ENCODE measurements at places on chromosomes 4 and X.
A peak's percentile ranks its signal among the peaks of the same experiment; 100 is the strongest.

- H3K4me1 ChIP-seq = no peaks in the 10 kb centered on the region
- peak overlapping the region; percentile 96 for H3K4me3 ChIP-seq
- no peaks in the 10 kb centered on the region for H3K27me3 ChIP-seq
- DNase-seq = no peak
Measured at GRCh38 chrX:34658326-34658725, 1.2 kb upstream of the TMEM47 start.

- DNase-seq = no peak
- H3K27ac ChIP-seq = no peak overlapping the region
- H3K4me3 ChIP-seq = no peak overlapping the region
Measured at GRCh38 chr4:98601708-98602107, 56.7 kb downstream of the TSPAN5 start.

DNA sequence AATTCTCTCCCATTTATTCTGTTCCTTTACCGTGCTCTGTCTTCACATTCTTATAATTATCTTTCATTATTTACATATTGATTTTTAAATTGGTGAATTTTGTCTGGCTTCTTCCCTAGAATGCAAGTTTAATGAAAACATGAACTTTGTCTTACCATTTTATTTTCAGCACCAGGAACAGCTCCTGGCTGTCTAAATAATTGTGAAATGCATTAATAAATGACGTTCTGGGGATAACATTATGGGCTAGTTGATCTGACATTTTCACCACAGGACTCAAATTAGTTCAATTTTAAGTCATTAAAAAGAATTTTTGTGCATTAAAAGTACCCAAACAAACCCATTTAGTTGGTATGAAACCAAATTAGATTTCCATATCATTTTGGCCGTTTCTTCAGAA lies 97.5 kb downstream of the KCTD8 start:
- no peak for DNase-seq
- no peaks in the 10 kb centered on the region for H3K36me3 ChIP-seq
- no peaks in the 10 kb centered on the region for H3K27me3 ChIP-seq
- H3K4me3 ChIP-seq = no peak overlapping the region

DNA sequence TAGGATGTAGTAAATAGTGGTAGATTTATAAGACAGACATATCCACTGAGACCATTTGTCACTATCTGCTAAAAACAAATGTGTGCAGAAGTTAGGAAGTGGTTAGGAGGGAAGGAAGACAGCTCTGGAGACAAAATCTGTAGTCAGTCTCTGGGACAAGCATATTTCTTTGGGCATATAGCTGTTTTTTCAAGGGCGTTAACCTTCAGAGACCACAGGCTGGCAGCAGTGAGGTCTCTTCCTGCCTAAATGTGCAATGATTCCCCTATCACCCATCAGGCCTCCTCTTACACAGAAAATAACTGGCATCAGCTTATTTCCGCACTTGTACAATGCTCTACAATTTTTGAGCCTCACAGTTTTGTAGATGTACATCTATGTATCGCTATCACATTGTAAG lies 6.5 kb downstream of the TMEM150C start:
- no peak overlapping the region for H3K27ac ChIP-seq
- no peaks in the 10 kb centered on the region for H3K4me1 ChIP-seq
- H3K27me3 ChIP-seq = no peaks in the 10 kb centered on the region

- no peak for DNase-seq
- no peaks in the 10 kb centered on the region for H3K4me1 ChIP-seq
- H3K36me3 ChIP-seq = no peaks in the 10 kb centered on the region
- H3K4me3 ChIP-seq = no peak overlapping the region
Measured at GRCh38 chrX:11672213-11672612, 6.5 kb upstream of the ARHGAP6 start.

DNA sequence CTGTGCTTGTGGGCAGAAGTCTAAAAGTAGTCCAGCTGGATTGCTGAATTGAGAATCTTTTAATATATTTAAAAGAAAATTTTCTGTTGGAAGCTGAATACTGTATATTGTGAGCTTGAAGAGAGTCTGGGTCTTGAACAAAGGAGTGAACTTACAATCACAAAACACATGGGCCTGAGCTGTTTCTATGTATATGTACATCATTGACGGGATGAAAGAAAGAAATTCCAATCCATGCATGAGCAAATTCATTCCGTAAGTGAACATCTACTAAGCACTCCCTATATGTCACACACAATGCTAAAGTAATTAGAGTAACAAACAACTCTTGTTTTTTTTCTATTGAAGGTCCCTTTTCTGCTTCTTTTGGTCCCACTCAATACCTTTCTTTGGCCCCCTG lies 331.0 kb downstream of the HS3ST1 start:
- no peak overlapping the region for H3K4me3 ChIP-seq
- peaks cover 3% of the 10 kb centered on the region for H3K27me3 ChIP-seq
- H3K27ac ChIP-seq = no peak overlapping the region
- H3K4me1 ChIP-seq = no peaks in the 10 kb centered on the region
- no peaks in the 10 kb centered on the region for H3K36me3 ChIP-seq
- no peak for DNase-seq

DNA sequence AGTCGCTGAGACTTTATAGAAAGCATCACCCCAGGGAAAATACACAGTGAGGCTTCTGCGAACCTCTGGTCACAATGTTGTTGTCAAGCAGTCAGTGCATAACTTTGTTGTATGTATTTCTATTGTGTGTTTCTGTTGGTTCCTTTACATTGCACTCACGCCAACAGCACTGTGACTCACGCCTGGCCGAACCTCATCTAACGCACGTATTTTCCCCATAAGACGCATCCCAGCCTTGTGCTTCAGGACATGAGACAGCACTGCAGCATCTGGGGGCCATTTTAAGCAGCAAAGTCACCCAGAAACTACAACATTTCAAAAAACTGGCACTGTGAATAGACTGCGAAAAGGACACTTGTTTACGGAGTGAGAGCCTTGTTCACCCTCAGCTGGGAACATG lies 30.6 kb downstream of the TBL1X start:
- DNase-seq = no peak
- no peaks in the 10 kb centered on the region for H3K27me3 ChIP-seq
- peaks cover 8% of the 10 kb centered on the region for H3K4me1 ChIP-seq
- H3K36me3 ChIP-seq = no peaks in the 10 kb centered on the region
- no peak overlapping the region for H3K27ac ChIP-seq
- no peak overlapping the region for H3K4me3 ChIP-seq

- H3K27me3 ChIP-seq = no peaks in the 10 kb centered on the region
- H3K4me3 ChIP-seq = no peak overlapping the region
- H3K36me3 ChIP-seq = no peaks in the 10 kb centered on the region
- no peak for DNase-seq
Measured at GRCh38 chr4:98627531-98628257, 30.7 kb downstream of the TSPAN5 start.

Measured in Calu3 (cell line).